Stimulated activated CD4-positive, alpha-beta T cell treated with anti-CD3 and anti-CD28 coated beads, Interleukin-1b, Interleukin-23, amount 100 ng/mL, for 1 hour (primary cell): ENCODE measurements at places on chromosomes 3 and 15.
A peak's percentile ranks its signal among the peaks of the same experiment; 100 is the strongest.

DNA sequence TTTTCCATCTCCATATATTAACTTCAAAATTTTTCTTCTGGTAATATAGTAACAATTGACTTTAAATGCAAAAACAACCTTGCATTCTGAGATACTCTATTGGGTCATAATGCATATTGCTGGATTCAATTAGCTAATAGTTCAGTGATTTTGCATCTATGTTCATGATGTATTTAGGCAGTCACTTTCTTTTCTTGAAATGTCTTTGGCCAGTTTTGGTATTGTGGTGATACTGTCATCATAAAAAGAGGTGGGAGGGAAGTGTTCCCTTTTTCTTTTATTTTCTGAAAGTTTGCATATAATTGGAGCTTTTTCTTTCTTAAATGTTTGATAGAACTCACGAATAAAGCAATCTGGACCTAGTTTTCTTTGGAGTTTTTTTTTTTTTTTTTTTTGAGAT, 67.4 kb upstream of the ZNF148 start:
- DNase-seq = no peak

DNA sequence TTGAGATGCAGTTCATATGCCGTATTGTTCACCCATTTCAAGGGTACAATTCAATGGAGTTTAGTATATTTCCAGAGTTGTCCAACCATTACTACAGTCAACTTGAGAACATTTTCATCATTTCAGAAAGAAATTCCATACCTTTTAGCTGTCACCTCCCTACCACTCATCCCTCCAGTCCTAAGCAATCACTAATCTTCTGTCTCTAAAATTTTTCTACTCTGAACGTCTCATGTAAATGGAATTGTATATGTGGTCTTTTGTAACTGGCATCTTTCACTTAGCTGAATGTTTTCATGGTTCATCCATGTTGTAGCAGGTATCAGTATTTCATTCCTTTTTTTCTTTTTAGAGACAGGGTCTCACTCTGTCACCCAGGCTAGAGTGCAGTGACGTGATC, 51.1 kb downstream of the CMTM7 start:
- no peak for DNase-seq

DNA sequence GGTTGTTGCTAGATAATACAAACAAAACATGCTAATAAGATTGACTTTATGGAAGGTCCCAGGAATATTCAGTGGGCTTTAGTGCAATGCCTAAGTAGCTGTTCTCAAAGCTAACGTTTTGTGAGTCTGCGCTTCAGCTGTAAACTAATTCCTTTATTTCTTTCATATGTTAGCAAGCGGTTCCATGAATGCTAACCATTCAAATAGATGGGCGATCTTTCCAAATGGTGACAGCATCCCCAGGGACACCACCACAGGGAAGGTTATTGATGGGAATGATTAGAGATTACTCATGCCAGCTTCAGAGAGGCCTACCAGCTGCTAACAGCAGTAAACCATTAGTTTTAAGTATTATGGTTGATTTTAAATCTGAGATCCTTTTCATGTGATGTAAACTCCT, 405.7 kb upstream of the MCTP2 start:
- DNase-seq = no peak

DNA sequence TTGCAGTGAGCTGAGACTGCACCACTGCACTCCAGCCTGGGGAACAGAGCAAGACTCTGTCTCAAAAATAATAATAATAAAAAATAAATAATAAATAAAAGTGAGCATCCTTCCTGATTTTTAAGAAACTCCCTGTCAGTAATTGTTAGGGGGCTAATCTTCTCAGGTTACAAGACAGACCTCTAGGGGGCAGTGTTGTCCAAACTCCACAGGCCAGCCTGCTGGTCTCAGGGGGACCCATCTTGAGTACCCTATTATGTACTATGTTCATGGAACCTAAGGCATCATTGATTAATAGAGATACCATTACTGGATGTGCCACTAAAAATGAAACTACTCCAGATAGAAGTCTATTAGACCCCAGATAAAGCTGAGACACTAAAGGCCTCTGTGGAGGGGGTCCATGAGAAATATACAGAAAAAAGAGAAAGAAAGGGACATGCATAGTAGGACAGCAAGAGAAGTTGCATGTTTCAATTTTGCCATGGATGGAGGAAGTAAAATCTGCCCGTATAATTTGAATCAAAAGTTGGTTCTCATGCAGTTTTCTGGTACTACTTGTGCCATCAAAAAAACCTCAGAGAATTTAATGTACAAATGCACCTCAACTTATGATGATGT, 85.5 kb upstream of the CDV3 start:
- DNase-seq = peak; percentile 27

DNA sequence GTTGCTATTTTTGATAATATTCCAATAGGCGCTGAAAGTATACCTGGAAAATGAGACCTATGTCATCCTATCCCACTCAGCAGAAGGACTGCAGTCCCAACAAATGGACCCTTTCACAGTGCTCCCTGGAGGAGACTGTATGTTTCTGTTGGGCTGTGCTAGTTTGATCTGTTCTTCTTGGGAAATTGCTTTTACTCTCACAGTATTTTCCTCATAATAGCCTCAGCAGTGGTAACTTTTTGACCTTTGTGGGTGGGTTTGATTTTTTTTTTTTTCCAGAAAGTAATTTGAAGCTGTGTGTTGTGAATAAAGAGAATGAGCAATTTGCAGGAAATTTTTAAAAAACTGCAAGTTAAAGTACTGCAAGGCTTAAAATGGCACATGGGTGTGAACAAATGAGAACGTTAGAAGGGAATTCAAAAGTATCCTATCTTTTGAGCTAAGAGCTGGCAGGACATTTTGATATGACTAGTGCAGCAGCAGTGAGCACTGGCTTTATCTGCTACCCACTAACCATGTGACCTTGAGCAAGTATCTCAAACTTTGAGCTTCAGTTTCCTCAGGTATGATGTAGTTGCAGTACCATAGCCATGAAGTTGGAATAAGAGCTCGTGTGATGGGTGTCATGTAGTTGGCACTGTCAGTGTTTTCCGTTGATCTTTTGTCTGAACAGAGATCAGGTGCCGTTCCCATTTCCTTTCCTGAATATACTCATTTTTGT, 118.4 kb downstream of the ATG7 start:
- no peak for DNase-seq

GRCh38 chr3:70298385-70298784, 14.1 kb downstream of the MDFIC2 start:
- no peak for DNase-seq

GRCh38 chr3:23325466-23326065, 122.4 kb downstream of the UBE2E2 start:
- no peak for DNase-seq

DNA sequence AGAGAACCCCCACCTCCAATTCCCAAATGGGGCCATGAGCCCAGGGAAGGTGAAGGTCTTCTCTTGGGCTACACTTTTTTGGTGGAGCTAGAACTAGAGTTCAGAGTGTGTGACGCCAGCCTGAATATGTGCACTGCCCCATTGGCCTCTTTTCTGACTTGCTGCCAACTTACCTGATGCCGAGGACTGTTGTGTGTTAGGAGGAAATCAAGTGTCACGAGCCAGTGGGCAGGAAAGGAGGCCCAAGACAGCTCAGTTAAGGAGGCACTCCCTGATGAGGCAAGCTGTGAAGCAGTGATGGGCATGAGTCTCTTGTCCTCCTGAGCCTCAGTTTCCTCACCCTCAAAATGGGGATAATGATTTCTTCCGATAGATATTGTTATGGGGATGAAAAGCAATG, 107.8 kb downstream of the ANP32A start:
- DNase-seq = no peak

- DNase-seq = no peak
Observed at GRCh38 chr3:120114981-120115380, 20.7 kb upstream of the GSK3B start.

DNA sequence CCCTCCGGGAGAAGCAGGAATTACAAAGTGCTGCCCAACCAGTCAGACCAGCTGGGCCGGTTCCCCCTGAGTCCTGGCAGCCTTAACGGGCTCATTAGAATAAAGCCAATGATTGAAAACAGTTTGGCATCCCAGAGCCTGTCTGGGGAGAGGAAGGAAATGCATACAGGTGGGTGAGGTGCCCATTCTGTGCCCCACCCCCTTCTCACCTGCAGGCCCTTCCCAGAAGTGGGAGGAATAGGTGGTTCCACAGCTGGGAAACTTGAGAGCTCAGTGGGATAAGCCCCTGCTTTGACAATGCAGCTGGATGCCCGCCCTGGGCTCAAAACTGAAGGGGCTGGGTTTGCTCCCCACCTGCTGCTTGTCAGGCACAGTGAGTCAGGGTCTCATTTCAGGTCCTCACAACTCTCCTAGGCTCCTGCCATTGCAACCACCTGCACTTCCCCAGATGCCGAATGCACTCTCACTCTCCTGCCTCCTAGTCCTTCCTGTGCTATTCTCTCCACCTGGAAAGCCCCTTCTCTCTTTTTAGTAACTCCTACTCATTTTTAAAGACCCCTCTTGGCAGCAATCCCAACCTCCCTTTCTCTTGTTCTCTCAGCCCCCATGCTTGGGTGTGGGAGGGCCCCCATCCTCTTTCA, 5.5 kb upstream of the BUB1B start:
- DNase-seq = no peak

DNA sequence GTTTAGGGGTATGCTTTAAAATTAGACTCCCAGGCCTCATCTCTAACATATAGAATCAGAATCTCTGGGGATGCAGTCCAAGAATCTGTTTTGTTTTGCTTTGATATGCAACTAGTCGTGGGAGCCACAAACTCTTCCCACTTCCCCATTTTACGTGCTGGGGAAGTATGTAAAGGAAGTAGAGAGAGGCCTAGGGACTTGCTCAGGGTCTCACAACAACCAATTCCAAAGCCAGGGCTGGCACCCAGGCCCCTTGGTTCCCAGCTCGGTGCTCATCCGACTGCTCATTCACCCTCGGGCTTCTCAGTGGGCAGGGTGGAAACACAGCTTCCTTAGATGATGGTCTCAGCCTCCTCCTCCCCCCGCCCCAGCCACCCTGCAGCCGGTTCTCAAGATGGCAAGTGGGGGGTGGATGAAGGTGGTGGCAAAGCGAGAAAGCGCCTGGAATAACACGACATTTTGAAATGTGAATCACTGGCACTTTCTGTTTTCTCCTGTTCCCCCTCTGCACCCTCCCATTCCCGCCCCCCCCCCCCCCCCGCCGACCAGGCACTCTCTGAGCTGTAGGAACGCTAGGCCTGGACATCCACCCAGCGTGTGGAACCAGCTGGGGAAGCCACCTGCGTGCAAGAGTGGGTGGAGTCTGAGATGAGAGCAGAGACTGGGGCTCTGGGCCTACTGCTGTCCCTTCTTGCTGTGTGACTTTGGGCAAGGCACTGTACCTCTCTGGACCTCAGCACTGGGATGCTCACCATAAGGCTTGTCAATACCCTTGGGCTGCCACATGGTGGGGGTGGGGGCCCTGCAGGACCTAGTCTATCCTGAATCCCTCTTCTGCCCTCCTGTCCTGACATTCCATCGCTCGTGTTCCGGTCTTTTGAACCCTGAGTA, 214.5 kb downstream of the RPLP1 start:
- DNase-seq = no peak

- no peak for DNase-seq
Observed at GRCh38 chr3:71694358-71694999, 30.7 kb downstream of the EIF4E3 start.

GRCh38 chr3:193894121-193894863, 241.7 kb upstream of the HES1 start:
- DNase-seq = no peak

GRCh38 chr3:10683106-10683505, 132.9 kb upstream of the SLC6A11 start:
- DNase-seq = no peak

- no peak for DNase-seq
Observed at GRCh38 chr3:123130079-123130750, 63.4 kb downstream of the PDIA5 start.
